Pulmonary artery endothelial cell (primary cell): ENCODE measurements at places on chromosomes 16 and 17. TPM values are rescaled to one million over a fixed set of nuclear protein-coding genes. Genes with fewer than 3 reads are reported as not detected.

The NOB1 gene
- total RNA-seq, result 29.1 and 55.3 TPM in 2 replicates

The TNFRSF13B gene
- total RNA-seq, result not detected in 2 replicates

GRCh38 chr17:65088621-65089360 is 32.3 kb upstream of the GNA13 start:
- DNase-seq, result no peak

DNA sequence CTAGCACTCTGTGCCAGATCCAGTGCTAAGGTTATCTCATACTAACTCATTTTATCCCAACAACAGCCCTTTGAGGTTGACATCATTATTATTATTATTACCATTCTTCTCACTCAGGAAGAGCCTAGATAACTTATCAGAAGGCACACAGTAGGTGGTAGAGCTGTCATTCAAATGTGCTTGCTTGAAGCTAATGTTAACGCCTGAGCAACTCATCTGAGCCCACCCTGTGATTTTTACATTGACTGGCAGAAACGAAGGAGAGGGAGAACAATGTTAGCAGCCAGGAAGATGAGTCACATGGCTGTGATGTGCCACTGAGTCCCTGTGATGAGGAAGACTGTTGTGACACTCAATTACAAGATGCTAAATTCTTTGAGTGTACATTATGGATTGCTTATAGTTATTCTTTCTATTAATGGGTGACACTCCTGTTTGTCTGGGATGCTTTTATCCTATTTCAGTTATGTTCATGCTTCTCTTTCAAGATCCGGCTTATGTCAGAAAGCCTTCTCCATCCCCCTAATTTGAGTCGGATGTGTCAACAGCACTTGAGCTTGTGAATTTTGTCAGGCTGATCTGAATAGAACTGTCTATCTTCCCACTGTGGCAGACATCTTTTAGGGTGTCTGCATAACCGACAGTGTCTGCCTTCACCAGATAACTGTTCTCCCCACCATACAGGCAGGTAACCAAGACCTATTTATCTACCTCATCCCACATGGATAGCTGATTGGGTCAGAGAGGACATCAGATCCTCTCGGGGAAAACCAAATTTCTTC is 426.4 kb downstream of the CA10 start:
- no peak for DNase-seq

GRCh38 chr16:28943281-28943680 is 7.5 kb upstream of the NFATC2IP start:
- DNase-seq, result no peak
